Muscle of leg (tissue), 16 donors: ENCODE measurements at places on chromosomes 4 and X. TPM values are rescaled to one million over a fixed set of nuclear protein-coding genes. Genes with fewer than 3 reads are reported as not detected.

The TMSB15A gene
- total RNA-seq: 16.0 TPM

The KCNIP4 gene
- total RNA-seq: 0.44 TPM

The CCKAR gene
- not detected for total RNA-seq

The PNMA3 gene
- total RNA-seq: 1.2 TPM

The SULT1B1 gene
- total RNA-seq: 0.53 TPM

The DMD gene
- total RNA-seq: 106 TPM

The UGT2B15 gene
- total RNA-seq: not detected

The FAM47C gene
- total RNA-seq: not detected

The L1CAM gene
- total RNA-seq: 0.84 TPM

The ART3 gene
- 26.0 TPM for total RNA-seq

The CHM gene
- 14.6 TPM for total RNA-seq
